ENCODE measurements at places on chromosomes 5 and 9.

- DNase-seq = no peak
Observed at GRCh38 chr5:88964831-88965230, 81.8 kb upstream of the MEF2C start.

DNA sequence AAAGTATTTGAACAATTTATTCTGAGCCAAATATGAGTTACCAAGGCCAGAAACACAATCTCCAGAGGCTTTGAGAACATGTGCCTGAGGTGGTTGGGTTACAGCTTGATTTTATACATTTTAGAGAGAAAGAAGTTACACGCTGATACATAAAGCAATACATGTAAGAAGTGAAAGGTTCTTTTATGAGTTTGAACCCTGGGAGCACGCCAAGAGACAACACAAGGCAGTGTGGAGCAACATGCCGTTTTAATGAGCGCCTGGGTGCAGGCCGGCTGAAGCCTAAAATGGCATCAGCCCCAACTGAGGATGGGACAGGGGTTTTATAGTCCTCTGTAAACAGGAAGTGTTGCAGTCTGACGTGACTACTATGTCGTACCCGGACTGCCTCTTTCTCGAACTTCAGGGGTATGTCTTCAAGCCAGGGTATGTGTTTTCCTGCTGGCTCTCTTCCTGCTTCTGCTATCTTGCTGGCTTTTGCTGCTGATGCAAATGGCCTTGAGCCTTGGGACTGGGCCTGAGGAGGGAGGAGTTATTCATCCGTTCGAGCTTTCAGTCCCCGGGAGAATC, 193.7 kb downstream of the CYLC2 start:
- no peak for DNase-seq

DNA sequence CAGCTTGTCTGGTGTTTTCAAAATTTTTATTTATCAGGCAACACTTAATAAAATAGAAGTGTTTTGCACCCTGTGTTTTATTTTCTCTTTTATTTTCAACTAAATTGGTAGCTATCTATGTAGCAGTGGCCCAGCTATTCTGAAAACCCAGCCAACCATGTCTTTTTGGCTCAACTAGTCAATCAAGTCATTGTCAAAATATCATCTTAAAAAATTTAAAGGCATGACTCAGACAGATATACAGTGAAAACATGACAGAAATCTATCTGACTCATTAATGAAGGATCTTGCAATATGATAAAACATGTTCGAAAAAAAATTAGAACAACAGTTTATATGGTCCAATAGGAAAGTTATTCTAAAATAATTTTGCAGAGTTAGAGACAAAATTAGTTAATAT, 75.1 kb downstream of the HSD17B4 start:
- no peak for DNase-seq

GRCh38 chr5:1593903-1594356, 70.2 kb upstream of the LPCAT1 start:
- no peak for DNase-seq

- no peak for DNase-seq
Observed at GRCh38 chr9:135526089-135526729, 5.0 kb downstream of the LCN1 start.

- DNase-seq = no peak
Observed at GRCh38 chr5:114789773-114790402, 379.8 kb downstream of the TRIM36 start.

GRCh38 chr5:178673801-178674295, 47.0 kb upstream of the CLK4 start:
- no peak for DNase-seq

DNA sequence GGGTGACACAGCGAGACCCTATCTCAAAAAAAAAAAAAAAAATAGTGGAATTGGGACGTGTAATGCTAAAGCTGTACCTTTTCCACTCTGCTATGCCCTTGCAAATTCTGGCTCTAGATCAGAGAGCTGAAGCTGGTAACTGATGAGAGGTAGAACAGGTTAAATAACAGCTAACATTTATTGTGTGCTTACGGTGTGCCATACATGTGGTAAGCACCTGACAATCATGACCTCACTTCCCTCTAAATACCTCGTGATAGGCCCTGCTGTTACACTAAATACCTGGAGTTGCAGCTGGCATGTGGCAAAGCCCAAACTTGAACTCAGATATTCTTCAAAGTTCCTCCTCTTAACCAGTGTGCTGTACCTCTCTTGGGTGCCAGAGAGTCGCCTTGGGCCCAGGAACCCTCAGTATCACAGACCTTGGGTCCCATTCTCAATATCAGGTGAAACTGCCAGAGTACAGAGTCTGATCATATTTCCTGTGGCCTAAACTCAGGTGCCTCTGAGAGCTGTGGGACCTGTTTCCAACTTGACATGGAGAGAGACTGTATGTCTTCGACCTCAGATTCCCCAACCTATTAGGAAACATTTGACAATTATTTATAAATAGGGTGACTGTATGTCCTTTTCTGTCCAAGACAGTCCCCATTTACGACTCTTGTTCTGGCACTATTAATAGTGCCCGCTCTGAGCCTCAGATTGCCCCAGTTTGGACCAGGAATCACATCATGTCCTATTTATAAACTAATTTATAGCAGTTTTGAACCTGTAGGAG, 4.8 kb downstream of the ARL10 start:
- DNase-seq = no peak

DNA sequence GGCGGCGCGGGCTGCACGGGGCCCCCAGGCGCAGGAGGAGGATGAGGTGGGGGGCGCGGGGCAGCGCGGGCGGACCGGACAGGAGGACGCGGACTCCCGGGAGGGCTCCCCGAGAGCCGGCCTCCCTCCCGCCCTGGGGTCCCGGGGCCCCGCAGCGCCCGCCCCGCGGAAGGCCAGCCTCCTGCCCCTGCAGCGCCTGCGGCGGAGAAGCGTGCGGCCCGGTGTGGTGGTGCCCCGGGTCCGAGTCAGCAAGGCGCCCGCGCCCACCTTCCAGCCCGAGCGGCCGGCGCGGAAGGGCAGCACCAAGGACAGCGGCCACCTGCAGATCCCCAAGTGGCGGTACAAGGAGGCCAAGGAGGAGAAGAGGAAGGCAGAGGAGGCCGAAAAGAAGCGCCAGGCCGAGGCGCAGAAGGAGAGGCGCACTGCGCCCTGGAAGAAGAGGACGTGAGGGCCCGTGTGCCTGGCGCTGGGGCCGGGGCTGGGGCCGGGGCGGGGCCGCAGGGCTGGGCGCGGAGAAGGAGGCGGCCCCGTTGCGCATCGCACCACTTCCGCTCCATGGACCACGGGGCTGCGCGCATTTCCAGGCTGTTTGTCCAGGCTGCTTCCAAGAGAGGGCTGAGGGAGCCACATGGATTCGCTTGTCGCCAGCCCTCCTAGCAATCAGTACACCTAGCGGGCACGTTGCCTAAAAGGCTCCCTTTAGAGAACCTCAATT, 86.0 kb downstream of the ANKRD33B start:
- DNase-seq = no peak

- DNase-seq = no peak
Observed at GRCh38 chr5:76337953-76338451, 65.1 kb upstream of the IQGAP2 start.

DNA sequence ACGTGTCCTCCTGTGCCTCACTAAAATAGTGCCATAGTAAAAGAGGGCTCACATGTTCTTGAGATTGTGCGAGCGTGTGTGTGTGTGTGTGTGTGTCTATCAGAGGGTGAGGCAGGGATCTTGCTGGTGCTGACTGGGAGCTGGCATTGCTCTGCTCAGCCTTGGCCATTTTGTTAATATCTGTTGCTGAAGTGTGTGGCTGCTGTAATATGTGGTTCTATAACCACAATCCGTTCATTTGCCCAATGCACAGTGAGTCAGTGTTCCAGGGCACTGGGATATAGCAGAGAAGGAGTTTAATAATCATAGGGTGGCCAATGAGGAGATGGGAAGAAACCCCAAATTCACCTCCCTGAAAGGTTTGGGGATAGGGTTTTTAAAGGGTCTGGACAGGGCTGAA, 61.3 kb downstream of the RASGRF2 start:
- DNase-seq = no peak

- no peak for DNase-seq
Observed at GRCh38 chr9:101677861-101678260, 60.6 kb downstream of the GRIN3A start.

- no peak for DNase-seq
Observed at GRCh38 chr9:114834386-114834785, 28.5 kb upstream of the TNFSF15 start.

GRCh38 chr5:95401626-95402025, 10.5 kb downstream of the FAM81B start:
- no peak for DNase-seq

DNA sequence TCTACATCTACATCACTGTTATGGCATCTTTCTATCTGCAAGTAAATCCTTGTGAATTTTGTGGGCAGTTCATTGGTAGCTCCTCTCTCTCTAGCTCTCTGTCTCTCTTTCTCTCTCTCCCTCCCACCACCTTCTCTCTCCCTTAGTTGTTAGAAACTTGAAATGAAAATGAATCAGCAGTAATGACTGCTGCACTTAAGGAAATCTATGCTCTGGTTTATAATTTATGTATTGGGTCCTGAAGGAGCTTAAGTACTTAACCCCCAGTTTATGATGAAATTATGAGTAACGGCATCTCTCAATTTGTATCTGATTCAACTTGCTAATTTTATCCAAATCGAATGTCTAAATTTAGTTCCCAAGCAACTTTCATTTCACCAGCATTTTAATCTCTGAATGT, 52.0 kb upstream of the PTGER4 start:
- no peak for DNase-seq

DNA sequence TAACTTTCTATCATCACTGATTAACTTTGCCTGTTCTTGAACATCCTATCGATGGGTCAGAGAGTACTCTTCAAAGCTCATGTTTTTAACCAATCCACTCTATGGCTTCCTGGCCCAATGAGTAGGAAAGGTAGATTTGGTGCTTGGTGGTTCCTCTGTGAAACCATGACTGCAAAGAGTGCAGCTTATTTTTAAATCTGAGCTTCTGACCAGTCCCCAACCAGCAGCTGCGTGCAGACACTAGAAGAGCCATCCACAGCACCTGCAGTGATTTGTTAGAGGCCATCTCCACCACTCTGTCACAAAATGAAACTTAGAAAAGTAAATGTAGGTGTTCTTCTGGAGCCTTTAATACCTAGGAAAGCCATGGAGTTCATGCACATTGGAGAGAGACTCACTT, 107.3 kb upstream of the WWC1 start:
- no peak for DNase-seq

- no peak for DNase-seq
Observed at GRCh38 chr5:7412409-7412808, 16.5 kb downstream of the ADCY2 start.

DNA sequence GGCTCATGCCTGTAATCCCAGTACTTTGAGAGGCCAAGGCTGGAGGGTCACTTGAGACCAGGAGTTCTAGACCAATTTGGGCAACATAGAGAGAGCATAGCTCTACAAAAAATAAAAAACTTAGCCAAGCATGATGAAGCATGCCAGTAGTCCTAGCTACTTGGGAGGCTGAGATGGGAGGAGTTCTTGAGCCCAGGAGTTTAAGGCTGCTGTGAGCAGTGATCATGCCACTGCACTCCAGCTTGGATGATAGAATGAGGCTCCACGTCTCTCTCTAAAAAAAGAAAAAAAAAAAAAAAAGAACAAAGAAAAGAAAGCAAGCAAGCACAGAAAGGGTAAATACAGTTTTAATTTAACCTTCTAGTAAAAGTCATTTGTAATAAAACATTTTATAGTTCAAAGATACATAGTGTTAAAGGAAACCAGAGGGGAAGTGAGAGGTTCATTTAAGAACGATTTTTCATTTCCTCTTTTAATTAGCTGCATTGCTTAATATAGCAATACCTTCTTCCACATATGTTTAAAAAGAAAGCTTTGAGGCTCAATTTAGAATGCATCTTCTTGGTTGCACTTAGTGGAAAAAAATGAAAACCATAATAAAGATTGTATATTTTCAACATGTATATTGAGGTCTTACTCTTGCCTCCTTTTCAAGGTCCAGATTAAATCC, 14.9 kb downstream of the GAPT start:
- no peak for DNase-seq

DNA sequence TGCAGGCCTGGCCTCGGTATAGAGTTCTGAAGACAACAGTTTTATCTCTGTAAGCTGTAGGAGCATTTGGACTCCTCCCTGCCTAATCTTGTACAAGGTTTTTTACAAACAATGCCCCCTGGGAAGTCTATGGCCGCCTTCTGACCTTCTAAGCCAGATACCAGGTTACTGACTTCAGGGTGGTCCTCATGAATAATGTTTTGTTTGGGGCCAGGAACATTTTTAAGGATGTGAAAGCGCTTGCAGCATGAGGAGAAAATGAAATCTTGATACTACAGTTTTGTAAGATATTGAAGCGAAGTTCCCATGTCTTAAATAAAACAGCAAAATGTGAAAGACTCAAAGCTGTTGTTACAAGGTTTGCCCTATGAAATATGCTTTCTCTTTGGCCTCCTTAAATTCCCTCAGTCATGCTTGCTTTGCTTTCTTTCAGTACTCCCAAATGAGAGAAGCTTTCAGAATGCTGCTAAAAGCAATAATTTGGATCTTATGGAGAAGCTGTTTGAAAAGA, 5.2 kb downstream of the ANKDD1B start:
- DNase-seq = no peak

DNA sequence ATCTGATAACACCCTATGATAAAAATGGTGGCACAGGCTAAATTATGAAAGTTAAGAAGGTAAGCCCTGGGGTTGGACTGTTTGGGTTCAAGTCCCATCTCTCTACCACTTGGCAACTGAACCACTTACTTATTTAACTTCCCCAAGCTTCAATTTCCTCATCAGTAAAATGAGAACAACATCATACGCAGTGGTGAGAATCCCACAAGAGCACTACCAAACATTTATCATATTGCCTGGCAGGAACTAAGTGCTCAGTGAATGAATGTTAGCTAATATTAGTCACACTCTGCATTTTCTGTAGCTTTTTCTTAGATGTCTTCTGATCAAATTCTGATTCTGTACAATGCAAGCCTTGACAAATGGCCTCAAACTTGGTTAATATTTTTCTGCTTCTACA, 306.7 kb downstream of the EBF1 start:
- no peak for DNase-seq

- no peak for DNase-seq
Observed at GRCh38 chr5:137609127-137609526, 110.0 kb upstream of the SPOCK1 start.

- peak; percentile 33 for DNase-seq
Observed at GRCh38 chr5:50667023-50667652, 701 bp downstream of the PARP8 start.

DNA sequence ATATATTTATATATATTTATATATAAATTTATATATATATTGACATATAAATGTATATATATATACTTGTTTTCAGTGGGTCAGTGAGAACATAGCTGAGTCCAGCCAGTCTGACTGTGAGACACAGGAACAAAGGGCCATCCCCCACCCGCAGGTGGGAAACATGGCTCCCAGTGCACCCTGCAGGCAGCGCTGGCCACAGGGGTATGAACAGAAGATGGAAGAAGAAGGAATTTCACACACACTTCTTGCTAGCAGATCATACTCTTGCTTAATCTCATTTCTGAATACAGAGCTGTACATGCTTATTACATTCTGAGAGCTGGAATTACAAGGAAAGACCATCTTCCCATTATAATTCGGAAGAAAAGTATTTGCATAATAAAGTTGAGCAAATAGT, 595.4 kb downstream of the IRX1 start:
- DNase-seq = no peak
